ENCODE measurements at places on chromosomes 3 and 15.

DNA sequence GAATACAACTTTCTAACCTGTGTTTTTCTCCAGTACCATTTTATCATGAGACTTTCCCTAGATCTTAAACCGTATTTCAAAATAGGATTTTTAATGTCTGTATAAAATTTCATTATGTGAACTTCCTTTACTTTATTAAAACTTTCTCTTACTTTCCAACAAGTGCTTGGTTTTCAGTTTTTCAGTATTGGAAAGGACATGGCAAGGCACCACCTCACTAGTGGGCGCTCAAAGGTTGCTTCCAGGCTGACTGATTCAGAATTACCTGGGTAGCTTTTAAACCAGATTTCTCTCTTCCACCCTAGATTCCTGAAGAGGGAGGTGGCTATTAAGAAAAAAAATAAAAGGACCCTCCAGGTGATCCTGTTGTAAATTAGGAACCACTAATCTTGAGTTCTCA lies 236.6 kb downstream of the SOX2 start:
- DNase-seq = no peak

GRCh38 chr15:37888356-37888755 lies 46.1 kb upstream of the TMCO5A start:
- no peak for DNase-seq

DNA sequence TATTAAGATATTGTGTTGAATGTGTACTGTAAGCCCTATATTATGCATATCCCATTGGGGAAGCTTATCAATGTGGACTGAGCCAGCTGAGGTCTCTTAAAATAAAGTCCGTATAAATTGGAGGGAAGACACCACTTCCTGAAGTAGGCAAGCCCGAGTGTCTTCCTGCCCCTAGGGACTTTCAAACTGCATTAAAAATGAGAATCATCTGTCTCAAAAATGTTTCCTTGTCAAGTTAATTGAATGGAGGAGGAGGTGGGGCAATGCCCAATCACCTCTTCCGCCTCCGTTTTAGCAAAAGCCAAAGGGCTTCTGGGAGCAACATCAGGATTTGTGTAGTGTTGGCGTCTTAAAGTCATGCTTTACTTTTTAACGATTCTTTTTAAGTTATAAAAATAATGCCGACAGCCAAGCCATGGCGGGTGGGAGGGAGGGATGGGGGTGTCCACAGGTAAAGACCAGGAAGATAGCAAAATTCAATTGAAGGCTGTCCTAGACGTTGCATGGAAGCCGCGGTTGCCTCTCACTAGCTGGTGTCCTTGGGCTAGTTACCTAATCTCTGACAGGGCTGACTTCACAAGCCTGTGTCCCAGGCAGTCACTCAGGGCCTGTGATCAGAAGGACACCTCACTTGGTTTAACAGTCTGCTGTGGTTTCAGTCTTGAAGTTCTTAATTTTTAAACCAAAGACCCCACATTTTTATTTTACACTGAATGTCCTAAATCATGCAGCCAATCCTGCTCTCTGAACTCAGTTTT lies 524.9 kb upstream of the PROK2 start:
- DNase-seq = no peak

GRCh38 chr15:60790641-60791040 lies 311.7 kb upstream of the ICE2 start:
- DNase-seq = no peak

- no peak for DNase-seq
Measured at GRCh38 chr3:131491775-131492174, 11.0 kb downstream of the MRPL3 start.

DNA sequence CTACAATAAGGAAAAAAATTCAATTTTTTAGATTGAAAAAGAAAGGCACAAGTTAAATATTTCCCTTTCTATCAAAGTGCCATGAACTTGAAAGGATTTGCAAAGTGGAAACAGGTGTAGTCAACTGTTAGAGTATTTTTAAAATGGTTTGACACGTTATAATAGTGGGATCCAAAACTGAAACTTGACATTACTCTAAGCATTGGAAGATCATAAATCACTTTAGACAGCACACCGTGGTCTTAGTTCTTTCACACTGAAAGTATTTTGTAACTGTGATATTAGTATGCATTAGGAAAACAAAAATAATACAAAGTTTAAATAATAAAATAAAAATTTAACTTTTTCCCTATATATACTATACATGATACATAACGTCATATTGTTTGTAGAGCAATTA lies 933.1 kb downstream of the EPHA3 start:
- no peak for DNase-seq

- no peak for DNase-seq
Measured at GRCh38 chr3:152222327-152222726, 46.4 kb upstream of the MBNL1 start.

All from lung (tissue), 17 donors.